ENCODE measurements at places on chromosomes 1 and 21.

- no peak for DNase-seq
These were observed 69.9 kb downstream of the ITSN1 start for GRCh38 chr21:33712022-33712803.

GRCh38 chr1:41811051-41811795, 107.5 kb downstream of the HIVEP3 start:
- DNase-seq, result no peak

DNA sequence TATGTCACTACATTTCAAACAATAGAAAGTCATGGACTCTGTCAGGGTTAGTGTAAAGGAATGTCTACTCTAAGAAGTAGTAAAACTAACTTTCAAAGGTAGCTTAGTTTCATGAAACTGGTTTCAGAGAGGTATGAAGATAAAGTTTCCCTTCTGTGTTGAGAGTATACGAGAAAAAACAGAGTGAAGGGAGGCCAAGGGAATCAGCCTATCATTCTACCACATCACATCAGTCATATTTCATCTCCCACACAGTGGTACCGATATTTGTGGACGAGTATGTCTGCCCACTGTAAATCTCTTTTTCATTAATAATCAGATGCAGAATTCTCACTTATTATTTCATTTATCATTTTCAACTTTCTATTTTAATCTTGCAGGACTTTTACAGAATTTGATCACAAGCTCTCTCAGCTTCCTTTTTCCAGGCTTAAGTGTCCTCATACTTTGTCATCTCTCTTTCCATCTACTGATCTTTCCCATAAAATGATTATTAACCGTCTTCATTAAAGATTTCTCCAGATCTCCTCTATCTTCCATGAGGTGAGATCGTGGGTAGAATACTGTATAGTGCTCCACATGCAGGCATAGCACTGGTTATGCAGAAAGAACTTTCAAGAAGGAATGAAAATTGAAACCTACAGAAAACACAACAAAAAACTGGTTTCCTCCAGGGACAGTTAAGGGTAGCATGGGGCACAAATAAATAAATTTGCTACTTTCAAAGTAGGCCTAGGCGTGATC, 11.5 kb upstream of the IFI16 start:
- no peak for DNase-seq

GRCh38 chr1:206739411-206740076, 31.0 kb upstream of the IL19 start:
- no peak for DNase-seq

DNA sequence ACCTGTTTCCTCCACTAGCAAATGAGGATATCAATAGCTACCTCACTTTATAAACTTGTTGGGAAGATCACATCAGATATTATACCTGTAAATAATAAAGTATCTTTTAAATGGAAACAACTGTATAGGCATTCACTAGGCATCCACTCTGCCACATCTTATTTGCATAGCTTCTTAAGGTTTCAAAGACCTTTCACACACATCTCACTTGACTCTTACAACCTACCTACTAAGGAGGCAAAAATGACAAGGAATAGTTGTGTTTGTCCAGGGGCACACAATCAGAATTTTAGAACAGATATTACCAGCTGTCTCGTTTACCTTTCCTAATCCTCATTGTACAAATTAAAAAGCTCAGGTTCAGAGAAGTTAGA, 51.5 kb downstream of the VANGL2 start:
- no peak for DNase-seq

DNA sequence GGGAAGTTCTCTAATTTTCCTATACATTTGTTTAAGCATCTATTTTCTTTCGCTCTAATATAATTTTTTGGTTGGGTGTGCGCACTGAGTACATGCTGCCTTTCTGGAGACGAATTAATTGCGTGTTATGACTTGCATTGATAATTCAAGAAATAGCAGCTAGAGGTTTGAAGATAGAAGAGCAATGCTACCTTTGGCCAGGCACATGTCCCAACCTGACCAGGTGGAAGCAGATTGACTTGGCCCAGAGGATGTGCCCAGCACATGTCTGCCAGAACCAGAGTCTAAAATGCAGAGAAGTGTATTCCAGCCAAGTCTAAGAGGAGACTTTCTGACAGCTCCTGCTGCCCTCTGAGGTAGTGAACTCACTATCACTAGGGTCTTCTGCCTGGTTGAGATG, 114.3 kb downstream of the SLC35F3 start:
- DNase-seq, result no peak

GRCh38 chr1:87650306-87650705, 321.6 kb downstream of the LMO4 start:
- DNase-seq, result no peak

GRCh38 chr1:212595787-212596714, 12.5 kb upstream of the ATF3 start:
- no peak for DNase-seq
